Effector memory CD4-positive, alpha-beta T cell (primary cell): ENCODE measurements at places on chromosomes 6 and 20.
A peak's percentile ranks its signal among the peaks of the same experiment; 100 is the strongest.

DNA sequence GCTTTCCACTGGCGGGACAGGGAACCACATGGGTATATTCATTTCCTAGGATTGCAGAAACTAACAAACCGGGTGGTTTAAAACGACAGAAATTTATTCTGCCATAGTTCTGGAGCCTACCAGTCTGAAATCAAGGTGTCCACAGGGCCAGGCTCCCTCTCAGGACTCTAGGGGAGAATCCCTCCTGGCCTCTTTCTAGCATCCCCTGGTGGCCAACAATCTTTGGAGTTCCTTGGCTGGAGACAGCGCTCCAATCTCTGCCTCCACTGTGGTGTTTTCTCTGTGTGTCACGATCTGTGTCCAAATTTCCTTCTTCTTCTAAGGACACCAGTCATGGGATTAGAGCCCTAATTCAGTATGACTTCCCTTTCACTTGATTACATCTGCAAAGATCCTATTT, 95.0 kb downstream of the SCML4 start:
- DNase-seq: no peak

DNA sequence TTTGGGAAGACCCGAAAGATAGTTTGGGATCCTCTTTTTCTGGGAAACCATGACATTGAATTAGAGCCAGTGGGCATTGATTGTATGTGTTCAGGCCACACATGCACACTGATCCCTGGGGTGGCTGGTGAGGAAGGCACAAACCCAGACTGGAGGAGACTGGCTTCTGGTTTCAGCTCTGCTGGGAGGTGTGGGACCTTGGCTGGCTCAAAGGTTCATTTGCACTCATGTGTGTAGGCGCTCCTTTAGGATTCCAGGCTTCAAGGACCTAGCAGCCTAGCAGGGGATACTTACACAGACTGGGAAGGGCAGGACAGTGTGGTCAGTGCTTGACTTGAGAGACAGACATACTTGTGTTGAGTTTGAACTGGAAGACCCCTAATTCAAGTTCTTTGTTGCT, 7.2 kb downstream of the RIN2 start:
- no peak for DNase-seq

GRCh38 chr6:118719351-118720124, 68.1 kb upstream of the CEP85L start:
- no peak for DNase-seq

DNA sequence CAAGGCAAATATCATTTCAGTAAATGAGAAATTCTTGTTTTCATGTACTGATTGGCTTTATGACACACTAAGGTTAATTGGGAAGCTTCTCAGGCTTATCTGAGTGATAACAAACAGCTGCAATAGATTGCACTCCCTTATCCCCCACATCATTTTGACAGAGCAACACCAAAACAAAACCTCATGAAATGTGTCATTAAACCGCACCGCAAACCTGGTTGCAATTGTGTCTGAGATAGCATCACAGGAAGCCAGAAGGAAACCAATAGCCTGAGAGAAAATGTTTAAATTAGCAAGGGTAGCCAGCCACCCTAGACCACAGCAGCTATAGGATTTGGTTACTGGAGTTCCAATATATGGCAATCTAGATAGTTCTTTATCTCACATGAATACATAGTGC, 31.6 kb upstream of the LAMA4 start:
- peak; percentile 16 for DNase-seq

DNA sequence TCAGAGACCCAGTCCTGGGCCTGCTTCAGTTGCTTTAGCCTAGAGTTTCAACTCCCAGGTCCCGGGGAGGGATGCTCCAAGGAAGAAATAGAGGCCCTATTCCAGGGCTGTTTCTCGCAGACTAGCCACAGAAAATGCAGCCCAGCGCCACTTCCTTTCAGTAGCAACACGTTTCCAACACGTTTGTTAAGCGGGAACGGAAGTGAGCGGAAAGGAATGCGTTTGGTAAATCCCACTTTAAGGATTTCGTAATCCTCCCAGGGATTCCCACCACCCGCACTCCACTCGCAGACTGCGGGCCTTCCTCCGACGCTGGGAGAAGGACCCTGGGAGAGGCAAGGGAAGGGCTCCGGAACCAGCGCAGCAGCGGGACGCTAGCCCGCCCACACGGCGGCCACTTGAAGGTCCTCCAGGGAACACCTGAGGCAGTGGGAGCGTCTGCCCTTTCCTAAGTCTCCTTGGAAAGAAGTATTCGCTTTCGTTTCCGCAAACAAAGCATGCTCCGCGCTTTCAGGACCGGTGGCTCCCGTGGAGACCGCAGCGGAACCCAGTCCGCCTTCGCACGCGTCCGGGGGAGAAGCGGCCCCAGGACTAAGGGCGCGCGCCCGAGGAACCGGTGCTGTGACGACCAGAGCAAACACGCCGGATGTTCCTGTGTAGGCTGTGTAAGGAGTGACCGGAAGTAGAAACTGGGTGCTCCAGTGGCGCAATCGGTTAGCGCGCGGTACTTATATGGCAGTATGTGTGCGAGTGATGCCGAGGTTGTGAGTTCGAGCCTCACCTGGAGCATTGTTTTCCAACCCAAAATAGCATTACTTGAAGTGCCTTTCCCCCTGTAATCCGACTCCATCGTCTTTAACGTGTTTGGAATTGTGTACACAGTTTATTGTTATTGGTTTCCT, 227.6 kb upstream of the PRSS16 start:
- peak; percentile 0 for DNase-seq

- no peak for DNase-seq
Observed at GRCh38 chr20:56391596-56392131, 351 bp downstream of the AURKA start.

GRCh38 chr6:24996269-24996836, 60.6 kb upstream of the RIPOR2 start:
- DNase-seq: no peak

- no peak for DNase-seq
Observed at GRCh38 chr6:133606852-133607251, 282.1 kb upstream of the TCF21 start.

GRCh38 chr20:16423311-16424212, 149.7 kb downstream of the KIF16B start:
- DNase-seq: no peak

GRCh38 chr20:44394452-44394701, 38.9 kb downstream of the HNF4A start:
- DNase-seq: no peak

- no peak for DNase-seq
Observed at GRCh38 chr6:149451376-149452036, 33.3 kb downstream of the ZC3H12D start.

GRCh38 chr6:3741477-3741871, 10.0 kb downstream of the PXDC1 start:
- DNase-seq: no peak

GRCh38 chr20:39395478-39396291, 433.5 kb downstream of the DHX35 start:
- DNase-seq: no peak

- no peak for DNase-seq
Observed at GRCh38 chr6:98047164-98047563, 764.1 kb upstream of the MMS22L start.

- no peak for DNase-seq
Observed at GRCh38 chr6:134589512-134589911, 271.6 kb upstream of the SGK1 start.
